Kidney glomerular epithelial cell (primary cell): ENCODE measurements at places on chromosomes 5 and 9.

- no peak for DNase-seq
These were observed 34.3 kb upstream of the RNF130 start for GRCh38 chr5:180105827-180106312.

DNA sequence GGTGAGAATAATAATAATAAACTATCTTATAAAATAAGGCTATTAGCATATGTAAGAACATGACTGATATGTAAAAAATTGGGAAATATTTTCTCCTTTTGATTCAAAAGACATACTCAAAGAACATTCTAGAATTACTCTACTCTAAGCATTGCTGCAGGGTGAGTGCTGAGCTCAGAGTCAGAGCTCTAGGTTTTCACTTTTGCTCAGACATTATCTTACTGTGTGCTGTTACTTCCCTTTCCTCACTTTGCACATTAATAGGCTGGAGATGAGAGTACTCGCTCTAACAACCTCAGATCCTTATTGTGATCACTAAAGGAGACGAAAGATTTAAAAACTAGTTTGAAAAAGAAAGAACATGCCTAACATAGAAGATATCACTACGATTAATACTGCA, 99.4 kb upstream of the C9orf72 start:
- DNase-seq, result no peak

GRCh38 chr9:86282979-86283535, 719 bp upstream of the ISCA1 start:
- peak; percentile 75 for DNase-seq

- DNase-seq, result peak; percentile 76
These were observed 30.4 kb downstream of the NFX1 start for GRCh38 chr9:33320568-33321261.

DNA sequence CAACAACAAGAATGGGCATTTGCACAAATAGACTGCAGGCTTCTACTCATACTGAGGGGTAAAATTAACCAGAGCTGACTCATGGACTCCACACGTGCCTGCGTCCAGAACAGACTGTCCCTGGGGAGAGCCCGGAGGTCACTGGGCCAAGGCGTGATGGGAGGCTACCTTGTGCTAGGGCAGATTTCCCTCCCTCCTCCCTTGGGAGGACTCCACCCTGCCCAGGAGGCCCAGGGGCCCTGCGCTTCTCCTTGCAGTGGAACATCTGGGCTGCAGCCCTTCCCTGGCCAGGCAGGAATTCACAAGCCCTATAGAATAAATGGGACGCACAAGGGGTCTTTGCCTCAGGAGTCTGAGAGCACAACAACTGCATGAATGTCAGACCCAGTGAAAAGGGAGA, 35.6 kb downstream of the IRX2 start:
- DNase-seq, result no peak

DNA sequence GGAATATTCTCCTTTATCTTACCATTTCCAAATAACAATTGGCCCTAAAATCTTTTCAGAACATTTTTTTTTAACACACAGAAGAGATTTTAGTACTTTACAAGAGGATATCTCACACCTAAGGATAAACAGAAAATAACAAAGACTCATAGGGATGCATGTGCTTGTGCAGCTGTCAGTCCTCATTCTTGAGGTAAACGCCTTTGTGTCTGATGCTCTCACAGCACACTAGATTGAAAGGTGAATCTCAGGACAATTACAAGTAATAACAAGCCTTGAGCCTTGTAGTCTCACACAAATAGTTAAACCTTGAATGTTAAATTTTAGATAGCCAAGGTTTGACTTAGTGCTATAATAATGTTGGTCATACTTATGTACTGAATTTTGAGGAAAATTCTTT, 439.2 kb downstream of the PTPRD start:
- no peak for DNase-seq

DNA sequence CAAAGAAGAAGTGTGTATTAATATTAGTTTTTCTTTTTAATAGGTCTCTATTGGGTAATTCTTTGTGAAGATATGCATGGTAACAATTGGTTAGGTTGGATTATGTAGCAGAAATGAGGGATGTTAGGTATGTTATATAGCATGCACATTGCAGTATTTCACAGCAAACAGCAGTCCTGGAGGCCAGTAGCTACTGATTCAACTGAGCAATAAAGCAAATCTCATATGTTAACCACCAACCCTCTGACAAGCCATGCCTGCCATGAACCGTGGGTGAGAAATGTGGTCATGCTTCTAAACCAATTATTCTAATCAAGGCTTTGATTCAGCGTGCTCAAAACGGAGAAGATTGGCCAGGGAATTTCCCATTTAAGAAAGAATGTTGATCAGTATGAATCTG, 313.0 kb upstream of the CDH6 start:
- peak; percentile 2 for DNase-seq

DNA sequence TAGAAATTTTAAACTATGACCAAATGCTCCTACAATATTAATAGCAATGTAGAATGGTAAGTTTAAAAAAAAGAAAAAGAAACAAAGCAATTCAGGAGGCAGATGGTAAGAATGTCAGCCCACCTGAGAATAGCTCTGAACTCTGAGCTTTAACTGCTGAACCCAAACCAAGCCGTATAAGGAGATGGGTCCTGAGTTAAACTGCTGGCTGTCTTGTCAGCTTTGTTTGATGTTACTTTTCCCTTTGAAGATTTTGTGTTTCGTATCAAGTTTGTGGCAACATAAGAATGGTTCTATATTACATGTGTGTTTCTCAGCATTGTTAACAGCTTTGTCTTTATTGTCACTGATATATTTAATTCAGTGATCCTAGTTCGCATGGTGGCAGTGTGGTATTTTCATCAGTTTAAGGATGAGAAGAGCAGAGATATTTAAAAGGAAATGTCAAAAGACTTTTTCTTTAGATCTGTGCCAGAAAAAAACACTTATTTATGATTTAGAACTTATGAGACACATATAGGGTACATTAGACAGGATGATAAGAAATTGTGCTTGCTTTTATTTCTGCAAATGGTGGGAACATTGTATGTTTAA, 390.1 kb downstream of the CCDC171 start:
- DNase-seq, result no peak

DNA sequence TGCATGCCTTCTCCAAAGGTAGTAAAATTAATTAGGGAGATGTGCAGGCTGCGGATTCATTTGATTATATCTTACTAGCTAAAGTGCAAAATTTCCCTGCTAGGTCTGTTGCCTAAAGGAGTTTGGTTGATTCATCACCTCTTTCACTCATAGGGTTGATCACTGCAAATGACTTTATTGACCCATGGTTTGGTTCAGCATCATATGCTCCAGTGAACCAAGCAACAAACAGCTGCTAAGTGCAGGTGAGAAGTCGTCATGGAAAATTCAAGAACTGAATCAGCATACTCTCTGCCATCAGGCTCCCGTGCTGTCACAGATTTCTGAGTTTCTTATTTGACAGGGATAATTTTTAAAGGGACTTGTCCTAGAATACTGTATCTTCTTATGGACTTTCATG, 571.8 kb upstream of the CDH18 start:
- no peak for DNase-seq

DNA sequence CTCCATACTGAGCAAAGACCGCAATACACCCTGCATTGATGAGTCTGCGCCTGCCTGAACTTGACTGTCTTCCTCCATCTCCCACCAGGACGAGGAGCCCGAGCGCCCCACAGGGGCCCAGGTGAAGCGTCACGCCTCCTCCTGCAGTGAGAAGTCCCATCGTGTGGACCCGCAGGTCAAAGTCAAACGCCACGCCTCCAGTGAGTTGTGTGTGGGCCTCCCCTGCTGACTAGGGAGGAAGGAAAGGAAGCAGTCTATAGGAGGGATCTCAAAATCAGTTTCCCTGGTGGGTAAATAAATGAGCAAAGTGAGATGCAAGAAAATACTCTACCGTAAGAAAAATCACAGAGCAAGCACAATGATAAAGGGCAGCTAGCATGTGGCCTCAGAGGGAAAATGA, 22.8 kb upstream of the GRPEL2 start:
- no peak for DNase-seq

GRCh38 chr9:114484854-114485443, 20.3 kb downstream of the WHRN start:
- DNase-seq, result no peak

- DNase-seq, result no peak
These were observed 6.9 kb downstream of the DNAI1 start for GRCh38 chr9:34465468-34465867.

DNA sequence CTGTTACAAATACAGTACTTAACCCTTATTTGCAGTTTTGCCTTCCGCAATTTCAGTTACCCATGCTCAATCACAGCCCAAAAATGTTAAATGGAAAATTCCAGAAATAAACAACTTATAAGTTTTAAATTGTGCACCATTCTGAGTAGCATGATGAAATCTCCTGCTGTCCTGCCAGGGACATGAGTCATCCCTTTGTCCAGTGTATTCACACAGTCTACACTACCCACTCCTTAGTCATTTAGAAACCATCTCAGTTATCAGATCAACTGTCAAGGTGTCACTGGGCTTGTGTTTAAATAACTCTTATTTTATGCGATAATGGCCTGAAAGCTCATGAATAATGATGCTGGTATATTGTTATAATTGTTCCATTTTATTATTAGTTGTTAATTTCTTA, 95.8 kb downstream of the PLCXD3 start:
- peak; percentile 84 for DNase-seq

DNA sequence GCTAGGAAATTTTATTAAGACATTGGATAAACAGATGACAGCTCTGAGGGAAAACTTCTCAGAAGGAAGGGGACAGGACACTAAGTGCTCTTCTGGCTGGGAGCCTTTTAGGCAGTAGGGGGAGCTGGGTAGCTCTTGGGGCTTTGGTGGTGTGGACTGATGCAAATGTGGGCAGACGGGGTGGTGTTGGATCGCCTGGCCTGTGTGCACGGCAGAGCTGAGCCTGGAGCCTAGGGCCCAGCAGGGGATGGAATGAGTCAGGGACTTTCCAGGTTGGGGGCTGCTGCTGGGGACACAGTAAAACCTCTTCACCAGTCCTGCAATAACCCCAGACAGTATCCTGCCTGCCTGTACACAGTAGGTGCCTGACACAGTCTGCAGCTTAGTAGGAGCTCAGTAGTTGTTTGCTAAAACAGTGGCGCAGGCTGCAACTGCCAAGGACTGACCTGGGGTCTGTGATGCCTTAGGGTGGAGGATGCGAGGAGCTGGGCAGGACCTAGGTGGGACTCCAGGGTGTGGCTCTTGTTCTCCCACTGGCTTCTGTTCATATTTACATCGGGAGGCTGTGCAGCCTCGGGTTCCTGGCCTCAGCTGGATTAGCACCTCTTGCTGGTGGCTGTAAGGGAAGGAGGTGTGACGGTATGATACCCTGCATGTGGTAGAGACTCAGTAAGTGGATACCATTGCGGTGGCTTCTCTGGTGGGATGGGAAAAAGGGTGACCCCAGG, 83.8 kb downstream of the DAB2IP start:
- DNase-seq, result peak; percentile 27

GRCh38 chr5:72434056-72434780, 73.0 kb downstream of the ZNF366 start:
- DNase-seq, result no peak

DNA sequence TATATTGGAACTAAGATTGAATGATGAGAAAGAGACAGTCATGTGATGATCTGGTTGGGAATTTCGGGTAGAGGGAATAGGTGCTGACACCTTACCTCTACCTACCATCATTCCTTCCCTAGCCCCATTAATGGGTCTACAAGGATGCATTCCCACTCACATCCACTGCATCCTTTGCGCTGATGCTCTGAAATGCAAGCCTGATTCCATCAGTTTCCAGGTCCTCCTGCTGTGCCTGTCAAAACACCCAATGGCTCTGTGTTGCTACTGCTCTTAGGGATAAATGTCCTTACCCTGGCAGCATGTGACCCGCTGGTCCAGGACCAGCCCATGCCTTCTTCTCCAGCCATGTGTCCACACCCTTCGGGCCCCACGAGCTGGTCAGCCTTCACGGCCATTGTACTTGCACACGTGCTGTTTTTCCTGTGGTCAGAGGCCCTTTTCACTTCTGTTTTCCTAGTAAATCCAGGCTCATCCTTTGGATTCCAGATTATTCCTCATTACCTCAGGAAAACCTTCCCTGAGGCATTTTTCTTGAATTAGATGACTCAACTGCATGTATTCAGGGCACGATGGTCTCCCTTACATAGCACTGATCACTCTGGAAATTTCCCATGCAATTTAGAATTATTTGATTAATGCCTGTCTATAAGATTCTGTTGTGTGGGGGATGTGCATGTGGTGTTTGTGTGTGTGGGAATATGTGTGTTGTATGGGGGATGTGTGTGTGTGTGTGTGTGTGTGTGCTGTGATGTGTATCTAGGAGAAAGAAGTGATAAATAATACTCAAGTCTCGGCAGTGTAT, 185.0 kb downstream of the DIRAS2 start:
- DNase-seq, result no peak

DNA sequence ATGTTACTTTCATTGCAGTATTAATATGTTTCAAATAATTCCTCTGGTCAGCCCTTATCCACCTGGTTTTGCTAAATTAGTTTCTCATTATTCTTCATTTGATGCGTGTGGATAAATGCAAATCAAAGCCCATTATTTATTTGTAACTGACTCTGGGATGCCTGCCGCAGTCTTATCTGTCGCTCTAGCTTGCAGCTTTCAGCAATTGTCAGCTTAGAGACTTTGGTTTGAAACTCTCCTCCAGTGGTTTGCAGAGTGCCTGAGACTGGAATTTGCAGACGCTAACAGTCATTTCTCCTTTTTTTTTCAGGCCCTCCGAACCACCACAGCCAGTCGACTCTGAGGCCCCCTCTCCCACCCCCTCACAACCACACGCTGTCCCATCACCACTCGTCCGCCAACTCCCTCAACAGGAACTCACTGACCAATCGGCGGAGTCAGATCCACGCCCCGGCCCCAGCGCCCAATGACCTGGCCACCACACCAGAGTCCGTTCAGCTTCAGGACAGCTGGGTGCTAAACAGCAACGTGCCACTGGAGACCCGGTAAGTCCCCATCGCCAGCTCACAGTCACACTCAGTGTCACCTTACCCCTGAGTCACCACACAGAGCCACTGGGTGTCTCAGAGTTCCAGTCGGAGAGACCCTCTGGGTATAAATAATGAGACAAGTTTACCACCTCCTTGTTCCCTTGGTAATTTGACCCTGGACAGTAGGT, 339.0 kb upstream of the WWC1 start:
- DNase-seq, result no peak

DNA sequence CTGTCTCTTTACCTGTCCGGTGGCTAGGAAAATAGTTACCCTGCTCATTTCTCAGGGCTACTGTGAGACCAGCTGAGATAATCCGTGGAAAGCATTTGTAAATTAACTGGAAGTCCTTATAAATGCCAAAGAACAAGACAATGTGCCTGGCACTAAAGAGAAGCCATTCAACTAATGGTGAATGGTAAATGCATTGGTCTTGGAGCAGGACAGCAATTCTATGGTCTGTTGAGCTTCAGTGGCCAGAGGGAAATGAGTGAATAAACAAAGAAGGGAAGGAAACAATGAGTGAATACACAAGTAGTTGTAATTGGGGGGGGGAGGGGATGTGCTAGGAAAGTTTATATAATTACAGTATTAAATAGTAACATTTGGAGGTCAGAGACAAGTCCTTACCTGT, 353.6 kb downstream of the SEMA5A start:
- no peak for DNase-seq

DNA sequence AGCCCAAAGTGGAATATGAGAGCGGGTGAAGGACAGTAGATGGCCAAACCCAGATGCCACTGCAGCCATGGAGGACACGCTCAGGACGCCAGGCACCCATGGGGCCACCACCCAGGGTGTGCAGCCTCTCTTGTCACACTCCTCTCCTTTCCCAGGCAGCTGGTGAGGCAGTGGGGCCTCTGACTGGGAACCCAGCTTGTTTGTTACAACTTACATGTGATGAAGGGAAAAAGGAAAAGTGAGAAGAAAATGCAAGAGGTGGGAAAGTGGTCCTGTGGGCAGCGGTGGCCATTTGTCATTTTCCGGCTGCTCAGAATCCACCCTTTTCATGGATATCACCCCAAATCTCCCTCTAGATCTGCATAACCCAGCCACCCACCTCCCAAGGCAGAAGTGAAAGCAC, 62.7 kb upstream of the UNC5A start:
- DNase-seq, result no peak
